ENCODE measurements at places on chromosomes 7 and 10.

GRCh38 chr10:132945125-132945893 is 2.9 kb upstream of the CFAP46 start:
- DNase-seq = no peak

DNA sequence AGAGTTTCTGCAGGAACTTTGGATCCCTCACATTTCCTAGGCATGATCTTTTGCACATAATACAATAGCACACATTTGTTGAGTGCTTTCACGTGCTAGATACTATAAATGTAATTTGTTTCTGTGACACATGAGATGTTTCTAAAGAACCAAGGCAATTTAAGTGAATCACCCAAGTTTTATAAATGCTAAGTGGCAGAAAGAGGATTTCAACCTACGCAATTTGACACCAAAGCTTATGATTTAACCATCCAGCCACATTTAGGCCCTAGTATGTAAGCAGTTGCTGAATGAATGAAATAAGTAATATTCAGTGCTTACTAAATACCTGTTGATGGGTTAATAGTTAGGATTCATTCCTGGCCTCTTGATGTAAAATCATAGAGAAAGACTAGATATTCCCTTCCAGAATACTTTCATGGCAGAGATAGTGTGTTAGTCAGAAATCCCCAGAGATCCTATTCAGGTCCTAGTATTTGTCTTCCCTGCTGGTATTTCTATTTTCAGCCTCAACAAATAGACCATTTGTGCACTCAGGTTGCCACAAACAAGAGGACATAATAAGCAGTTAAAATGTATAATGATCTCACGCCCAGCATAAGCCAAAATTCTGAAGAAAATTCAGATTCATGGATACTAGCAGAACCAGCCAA is 572.6 kb downstream of the IPMK start:
- DNase-seq = no peak

DNA sequence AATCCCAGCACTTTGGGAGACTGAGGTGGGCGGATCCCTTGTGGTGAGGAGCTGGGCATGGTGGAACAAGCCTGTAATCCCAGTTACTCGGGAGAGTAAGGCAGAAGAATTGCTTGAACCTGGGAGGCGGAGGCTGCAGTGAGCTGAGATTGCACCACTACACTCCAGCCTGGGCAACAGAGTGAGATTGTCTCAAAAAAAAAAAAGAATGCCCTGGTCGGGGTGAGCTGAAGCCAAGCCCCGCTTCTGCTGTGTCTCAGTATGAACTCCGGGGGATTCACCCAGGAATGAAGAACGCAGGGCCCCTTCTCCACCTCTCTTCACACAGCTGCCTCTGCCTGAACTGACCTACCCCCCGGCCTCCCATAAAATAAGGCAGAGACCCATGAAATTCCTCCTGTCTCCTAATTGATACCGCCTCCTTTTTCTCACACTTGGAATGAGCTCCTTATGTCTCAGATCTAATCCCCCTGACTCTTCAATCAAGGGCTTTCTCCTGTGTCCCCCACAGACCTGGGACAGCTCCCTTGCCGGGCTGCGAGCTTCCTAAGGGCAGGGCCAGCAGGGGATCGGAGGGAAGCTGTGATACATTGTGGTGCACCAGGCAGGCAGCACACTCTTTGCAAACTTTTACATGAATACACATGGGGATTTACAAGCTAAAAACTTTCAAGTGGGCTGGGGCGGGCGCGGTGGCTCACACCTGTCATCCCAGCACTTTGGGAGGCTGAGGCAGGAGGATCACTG is 911 bp upstream of the ZP3 start:
- no peak for DNase-seq

DNA sequence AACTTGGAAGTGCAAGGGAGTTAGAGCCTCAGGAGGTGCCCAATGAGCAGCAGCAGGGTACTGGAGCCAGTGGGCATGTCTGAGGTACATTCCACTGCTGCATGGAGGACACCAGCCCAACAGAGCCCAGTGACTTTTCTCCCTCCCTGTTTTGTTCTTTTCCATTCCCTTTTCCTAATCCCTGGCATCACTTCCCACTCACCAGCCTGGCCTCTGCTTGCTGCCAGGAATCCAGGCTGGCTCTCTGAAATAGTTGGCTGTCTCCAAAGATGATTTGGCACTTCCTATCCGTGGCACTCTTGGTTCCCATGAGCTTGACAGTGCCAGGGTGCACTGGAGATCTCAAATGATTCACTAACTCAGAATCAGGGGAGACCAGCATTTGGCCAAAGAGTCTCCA is 97.7 kb upstream of the ZPBP start:
- no peak for DNase-seq

DNA sequence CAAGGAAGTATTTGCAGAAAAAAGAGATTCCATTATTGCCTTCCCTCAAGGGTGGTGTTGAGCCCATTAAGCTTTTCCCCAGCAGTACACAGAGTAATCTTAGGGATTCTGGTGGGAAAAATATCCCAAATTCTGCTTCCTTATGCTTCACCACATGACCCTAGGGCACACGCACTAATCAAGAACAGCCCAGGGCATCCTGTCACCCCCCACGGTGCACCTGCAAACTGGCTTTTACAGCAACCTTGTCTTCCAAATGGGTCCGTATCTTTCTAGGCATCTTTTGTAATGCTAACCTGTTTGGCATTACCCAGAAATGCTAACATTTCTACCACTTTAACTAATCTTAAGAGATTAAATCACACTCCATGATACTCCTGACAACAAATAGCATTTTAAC is 926 bp upstream of the C7orf33 start:
- DNase-seq = no peak

DNA sequence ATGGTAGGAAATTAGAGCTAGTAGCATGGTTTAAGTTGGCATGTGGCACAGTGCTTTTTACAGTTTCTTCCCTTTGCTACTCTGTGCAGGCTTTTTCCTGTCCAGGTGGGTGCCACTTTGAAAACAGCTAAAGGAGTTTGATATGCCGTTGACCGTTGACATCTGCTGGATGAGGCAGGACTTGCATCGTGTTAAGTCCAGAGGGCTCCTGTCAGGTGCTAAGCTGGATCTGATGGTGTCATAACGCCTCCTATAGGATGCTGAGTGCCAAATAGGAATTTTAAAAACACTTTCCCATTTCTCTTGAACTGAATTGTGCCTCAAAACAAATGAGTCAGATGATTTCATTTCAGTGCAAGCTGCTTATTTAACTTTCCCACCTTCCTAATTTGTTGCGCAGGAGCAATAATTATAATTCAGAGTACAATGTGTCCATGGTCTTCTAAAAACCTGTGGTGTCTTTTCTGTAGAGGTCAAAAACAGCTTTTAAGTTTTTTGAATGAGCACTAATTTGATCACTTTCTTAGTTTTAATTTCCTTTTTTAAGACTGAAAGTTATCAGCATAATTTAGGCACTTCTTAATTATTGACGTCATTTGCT is 178.3 kb downstream of the CDCA7L start:
- DNase-seq = peak; percentile 76

DNA sequence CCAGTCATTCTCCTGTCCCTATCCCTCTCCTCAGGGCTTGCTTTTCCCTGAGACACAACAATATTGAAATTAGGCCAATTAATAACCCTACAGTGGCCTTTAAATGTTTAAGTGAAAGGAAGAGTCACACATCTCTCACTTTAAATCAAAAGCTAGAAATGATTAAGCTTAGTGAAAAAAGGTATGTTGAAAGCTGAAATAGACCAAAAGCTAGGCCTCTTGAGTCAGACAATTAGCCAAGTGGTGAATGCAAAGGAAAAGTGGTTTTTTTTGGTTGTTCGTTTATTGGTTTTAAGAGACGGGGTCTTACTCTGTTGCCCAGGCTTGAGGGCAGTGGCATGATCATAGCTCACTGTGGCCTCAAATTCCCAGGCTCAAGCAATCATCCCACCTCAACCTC is 9.7 kb upstream of the ATAD1 start:
- DNase-seq = no peak

- DNase-seq = no peak
Measured at GRCh38 chr7:57414415-57414814, 35.6 kb upstream of the ZNF716 start.

DNA sequence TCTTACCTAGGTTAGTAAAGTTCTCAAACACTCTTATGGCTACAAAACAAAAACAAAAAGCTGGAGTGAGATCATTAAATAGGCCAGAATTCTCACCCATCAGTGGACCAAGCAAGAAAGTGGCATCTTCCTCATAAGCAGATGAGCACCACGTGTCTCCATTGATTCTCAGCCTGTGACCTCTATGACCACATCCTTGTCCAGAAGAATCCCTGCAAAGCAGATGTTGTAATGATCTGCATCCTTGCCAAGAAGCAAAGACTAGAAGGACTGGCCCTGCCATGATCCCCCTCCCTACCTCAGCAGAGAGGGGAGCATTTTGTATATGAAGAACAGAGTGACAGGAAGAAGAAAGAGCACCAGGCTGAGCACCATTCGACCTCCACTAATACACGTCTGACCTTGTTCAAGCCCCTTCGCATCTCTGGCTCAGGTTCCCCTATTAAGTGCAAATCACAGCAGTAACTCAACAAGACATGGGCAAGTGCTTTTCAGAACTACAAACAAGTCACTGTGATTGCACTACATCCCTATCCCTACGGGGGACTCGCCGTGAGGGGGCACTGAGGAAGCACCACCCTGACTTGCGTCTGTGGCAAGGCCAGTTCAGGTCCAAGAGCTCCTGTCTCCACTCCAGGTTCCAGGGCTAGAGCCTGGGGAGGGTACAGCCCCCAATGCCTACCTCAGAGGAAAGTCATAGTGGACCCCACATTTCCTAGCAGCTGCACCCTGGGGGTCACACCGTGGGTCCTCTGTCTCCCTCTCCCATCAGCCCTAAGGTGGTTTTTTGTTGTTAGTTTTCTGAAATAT is 22.2 kb upstream of the RASSF4 start:
- no peak for DNase-seq

DNA sequence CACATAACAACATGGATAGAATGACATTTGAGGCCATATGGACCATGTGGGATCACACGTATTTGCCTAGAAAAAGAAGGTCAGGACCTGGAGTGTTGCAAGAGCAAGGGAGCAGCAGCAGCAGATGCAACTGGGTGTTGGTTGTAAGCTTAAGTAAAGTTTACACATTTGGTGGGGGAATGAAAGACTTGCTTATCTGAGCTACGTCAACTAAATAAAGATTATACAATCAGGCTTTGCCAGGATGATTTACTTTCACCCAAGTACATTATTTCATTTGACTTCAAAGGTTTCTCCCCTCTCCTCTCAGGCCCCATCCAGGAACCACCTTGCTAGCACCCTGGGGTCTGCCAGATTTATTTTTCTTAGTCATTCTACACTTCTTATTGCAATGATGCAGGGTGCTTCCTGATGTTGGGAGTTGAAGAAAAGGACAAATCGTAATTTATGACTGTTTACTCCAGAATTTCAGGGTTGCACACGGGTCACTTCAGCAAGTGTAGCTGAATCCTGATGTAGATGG is 591.9 kb upstream of the IGFBP3 start:
- DNase-seq = no peak

- DNase-seq = no peak
Measured at GRCh38 chr7:81158189-81158588, 239.3 kb upstream of the SEMA3C start.

- DNase-seq = no peak
Measured at GRCh38 chr7:81498176-81498575, 271.7 kb downstream of the HGF start.
